ENCODE measurements at places on chromosomes 7 and 10. TPM values are rescaled to one million over a fixed set of nuclear protein-coding genes. Genes with fewer than 3 reads are reported as not detected.

DNA sequence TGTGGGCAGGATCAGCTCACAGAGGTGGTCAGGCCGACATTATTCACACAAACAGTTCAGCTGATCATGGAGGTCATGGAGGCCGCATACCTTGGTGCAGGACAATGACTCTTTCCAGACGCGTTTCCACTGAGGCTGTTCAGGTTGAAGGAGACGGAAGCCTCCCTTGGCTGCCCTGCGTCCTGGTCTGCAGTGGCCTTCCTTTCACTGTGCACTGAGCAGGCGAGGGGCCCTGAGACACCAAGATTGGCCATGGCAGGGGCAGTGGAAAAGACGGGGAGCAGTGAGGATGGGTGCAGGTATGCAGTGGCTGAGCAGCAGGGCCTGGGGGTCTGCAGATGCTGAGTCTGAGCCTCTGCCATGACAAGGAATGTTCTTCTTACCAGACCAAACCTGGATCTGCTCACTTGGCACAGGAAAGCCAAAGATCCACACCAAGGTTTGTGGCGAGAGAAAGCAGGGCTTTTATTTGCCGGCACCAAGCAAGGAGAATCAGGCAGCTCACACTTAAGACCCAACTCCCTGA is 263.3 kb downstream of the GLRX3 start:
- DNase-seq, result peak; percentile 62

GRCh38 chr10:100347568-100348195 is 649 bp downstream of the SCD start:
- no peak for DNase-seq

GRCh38 chr10:92045641-92046106 is 122.1 kb downstream of the BTAF1 start:
- DNase-seq, result no peak

GRCh38 chr10:11782793-11783557 is 40.2 kb upstream of the PROSER2 start:
- no peak for DNase-seq

DNA sequence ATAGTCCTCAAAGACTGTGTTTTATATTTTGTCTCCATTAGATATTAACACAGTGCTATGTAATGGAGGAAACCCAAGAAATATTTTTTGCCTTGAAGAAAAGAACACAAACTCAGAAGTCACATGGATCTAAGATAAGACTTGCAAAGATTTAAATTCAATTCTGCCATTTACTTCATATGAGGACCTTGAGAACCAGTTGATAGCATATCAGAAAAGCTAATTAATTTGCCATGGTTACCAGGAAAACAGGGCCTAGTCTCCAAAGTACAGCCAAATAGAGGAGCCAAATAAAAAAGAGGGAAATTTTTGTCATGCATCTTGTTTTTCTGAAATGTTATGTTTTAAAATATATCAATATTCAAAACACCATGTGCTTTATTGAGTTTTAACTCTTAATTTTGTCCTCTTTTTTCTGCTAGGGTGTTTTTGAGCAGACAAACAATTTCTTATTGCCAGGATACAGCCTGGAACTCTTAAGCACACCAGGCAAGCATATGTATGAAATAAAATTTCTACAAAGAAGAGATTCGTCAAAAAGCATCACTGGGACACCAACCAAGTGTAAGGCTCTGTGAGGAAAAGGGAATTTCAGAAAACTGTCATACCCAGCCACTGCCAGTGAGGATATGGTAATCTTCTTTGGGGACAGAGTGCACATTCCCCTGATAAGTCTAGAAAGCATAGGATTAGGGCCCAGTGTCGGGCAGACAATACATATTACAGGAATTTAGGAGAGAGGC is 10.6 kb upstream of the TOMM7 start:
- no peak for DNase-seq

TEX36 gene
- total RNA-seq, result not detected

NEBL gene
- 0.30 TPM for total RNA-seq

GNAI1 gene
- 44.4 TPM for total RNA-seq

Measured in osteocyte (in vitro differentiated cells).